Activated T-helper 9 cell treated with anti-CD3 and anti-CD28 coated beads, Interleukin-2, amount 50 U/mL, for 16 hours (primary cell): ENCODE measurements at places on chromosomes 11 and 22.

DNA sequence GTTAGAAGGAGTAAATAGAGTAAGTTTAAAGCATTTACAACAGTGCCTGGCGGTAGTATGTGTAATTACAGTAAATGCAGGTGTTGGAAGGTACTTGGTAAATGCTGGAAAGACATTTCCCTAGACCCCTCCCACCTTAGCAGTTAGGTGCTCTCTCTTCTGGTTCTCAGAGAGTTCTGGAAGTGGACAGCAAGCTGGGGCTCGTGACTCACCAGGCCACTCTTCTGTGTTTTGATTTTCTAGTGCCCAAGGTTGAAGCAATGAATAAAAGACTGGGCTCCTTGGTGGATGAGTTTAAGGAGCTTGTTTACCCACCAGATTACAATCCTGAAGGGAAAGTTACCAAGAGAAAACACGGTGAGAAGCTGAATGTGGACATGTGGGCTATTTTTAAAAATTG, 27.6 kb downstream of the SNU13 start:
- DNase-seq: no peak

DNA sequence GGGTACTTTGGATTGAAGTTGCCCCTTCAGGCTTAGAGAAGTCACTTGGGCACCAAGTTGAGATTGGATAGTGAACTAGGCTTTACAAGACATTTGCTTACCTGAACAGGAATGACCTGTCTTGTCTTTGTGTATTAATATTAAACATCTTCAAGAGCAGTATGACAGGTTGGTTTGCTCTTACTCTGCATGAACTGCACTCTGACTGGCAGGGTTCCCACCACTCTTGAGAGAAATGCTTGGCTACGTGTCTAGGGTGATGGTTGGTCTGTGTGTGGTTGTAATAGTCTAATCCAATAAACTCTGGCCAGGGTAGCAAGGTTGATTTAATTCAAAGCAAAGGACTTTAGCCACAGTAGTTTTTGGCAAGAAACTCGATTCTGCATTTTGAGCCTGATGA, 20.1 kb upstream of the SPTBN2 start:
- no peak for DNase-seq

DNA sequence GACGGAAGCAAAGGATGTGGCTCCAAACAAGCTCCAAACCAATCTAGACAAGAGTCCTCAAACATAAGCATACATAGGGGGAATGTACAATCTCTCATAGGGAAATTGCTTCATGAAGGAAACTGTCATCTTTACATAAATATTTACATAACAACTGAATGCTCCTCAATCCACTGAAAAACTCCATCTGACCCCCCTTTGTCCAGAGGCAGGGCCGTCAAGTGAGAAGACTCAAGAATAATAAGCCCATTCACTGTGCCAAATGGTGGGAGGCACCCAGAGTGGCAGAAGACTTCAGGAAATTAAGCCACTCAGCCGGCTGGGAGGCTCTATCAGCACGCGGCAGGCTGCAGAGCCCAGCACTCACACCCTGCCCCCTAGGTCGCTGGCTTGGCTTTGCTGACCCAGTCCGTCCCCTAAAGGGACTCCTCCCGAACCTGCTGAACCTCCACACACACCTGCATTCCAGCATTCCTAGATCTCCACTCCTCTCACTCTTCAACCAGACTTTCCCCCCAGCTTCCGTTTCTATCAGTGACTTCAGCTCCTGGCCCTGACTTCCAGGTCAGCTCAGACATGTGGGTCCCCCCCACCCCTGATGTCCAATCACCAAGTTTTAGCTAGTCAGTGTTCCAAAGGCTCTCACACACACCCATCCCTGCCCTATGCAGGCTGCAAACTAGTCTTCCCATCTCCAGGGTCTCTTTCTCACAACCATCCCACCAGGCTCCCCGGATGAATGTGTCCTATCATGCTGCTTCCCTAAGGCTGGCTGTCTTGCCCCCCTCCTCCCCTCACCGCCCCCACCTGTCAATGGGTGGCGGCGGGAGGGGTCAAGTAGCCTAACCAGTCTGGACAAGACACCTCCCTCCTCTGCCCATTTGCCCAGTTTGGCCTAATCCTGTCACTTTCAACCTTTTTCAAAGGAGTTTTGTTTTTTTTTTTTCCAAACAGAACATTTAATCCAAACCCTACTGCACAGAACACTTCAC, 11.3 kb downstream of the VPS37C start:
- DNase-seq: no peak

- no peak for DNase-seq
These were observed 16.1 kb downstream of the EIF3F start for GRCh38 chr11:8003187-8003586.

GRCh38 chr22:48496987-48497650, 1330.6 kb downstream of the BRD1 start:
- DNase-seq: no peak

DNA sequence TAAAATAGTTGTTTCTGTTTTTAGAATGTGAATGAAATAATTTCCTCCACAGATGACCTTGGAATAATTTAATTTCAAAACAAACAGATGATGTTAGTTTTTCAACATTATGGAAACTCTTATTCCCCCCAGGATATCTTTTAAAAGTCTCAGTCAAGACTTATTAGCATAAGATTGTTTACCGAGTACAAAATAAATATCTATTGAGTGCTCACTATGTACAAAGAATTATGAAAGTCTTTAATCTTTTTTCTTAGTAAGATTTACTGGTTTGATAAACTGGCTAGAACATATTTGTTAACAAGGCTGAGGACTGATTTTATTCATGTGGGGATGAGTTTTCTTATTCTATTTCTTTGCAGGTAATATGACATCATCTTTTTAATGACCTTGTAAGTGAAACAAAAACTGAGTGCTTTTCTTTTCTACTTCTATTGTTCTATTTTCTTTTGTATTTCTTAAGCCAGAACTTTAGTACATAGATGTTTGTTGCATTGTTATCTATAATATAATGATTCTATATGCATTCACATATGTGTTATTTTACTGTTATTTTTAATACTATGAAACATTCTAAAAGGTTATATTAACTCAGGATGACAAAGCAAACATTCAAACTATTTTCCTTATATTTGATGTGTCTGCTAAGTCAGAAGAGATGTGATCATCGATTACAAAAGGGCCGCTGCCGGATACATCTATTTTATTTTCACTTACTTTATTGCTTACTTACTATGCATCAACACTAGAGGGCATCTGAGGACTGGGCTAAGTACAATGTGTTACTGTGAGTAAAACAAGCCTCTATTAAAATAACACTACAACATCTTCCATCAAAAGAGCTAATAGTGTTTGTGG, 111.0 kb upstream of the ARHGAP42 start:
- no peak for DNase-seq

DNA sequence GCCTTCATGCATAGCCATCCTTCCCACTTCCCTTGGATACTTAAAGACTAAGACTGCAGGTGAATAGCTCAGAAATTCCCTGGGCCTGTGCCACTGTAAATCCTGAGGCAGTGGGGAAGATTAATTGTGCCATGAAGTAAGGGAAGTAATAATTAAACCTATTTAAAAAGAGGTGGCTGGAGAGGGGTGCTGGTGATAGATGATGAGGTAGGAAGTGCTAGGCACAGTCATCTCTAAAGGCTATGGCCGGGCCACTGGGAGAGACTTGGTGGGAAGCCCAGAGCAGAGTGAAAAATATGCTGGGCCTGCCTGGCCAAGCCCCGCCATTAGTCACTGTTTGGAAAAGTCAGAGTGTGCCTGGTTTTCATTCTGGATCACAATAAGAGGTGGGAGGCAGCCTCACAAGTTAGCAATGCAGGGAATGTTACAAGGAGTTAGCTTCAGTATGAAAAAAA, 197.2 kb upstream of the PITPNB start:
- no peak for DNase-seq

DNA sequence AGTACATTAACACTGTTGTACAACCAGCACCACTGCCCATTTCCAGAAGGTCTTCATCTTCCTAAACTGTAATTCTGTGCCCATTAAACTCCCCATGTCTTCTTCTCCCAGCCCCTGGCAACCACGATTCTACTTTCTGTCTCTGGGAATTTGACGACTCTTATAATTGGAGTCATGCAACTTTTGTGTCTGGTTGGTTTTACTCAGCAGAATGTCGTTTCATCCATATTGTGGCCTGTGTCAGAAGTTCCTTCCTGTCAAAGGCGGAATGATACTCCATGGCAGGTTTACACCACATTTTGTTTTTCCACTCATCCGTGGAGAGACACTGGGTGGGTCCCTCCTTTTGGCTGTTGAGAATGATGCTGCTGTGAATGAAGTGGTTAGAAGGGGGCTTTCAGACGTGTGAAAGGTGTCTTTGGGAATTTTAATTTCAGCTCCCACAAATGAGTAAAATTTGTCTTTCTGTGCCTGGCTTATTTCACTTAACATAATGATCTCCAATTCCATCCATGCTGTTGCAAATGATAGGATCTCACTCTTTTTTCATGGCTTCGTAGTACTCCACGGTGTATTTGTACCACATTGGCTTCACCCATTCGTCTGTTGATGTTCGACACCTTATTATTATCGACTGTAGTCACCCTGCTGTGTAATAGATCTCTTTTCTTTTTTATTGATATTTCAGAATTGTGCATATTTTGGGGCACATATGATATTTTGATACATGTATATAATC, 86.1 kb upstream of the SEPTIN5 start:
- no peak for DNase-seq

GRCh38 chr22:39684702-39685281, 114.2 kb downstream of the CACNA1I start:
- DNase-seq: no peak

- no peak for DNase-seq
These were observed 35.8 kb downstream of the C11orf58 start for GRCh38 chr11:16773981-16774935.

DNA sequence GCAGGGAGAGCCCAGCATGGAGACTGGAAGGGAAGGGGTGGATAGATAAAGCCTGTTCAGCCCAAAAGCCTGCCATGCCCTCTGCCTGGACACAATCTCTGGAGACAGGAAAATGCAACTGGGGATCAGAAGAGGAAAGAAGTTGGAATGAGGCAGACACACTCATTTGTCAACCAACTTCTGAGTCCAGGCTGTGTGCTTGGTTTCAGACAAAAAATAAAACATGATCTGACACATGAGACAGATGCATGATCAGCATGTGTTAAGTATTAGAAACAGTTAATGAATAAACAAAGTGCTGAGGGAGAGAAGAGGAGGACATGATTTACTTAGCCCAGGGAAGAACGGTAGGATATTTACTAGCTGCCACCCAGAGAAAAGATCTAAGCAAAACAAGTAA, 839 bp downstream of the LRRN4CL start:
- DNase-seq: no peak

DNA sequence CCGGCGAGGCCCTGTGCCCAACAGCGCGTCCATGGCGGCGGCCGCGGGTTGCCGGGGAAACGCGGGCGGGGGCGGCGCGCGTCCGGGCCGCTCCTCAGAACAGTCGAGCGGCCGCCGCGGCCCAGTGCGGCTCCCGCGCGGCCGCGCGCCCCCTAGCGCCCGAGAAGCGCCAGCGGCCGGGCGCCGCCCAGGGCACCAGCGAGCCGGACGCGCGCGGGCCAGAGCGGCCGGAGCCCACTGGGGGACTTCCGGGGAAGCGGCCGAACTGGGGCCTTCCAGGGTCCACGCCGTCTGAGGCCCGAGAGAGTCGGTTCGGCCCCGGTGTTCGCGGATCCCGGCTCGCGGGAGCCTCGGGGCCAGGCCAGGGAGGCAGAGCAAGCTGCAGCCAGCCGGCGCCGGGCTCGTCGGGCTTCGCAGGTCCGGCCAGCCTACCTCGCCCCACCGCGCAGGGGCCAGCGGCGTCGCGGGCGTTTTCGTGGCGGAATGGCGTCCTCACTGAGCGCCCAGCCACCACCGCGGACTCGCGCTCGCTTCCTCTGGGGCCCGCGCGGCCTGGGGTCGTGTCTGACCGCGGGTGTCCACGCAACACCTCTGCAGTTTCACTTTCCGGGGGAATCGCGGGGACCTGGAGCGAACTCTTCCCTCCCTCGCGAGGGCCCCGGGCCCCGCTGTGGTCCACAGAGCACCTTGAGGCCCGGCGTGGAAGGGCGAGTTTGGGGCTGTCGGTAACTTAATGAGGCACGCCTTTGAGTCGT, at the start of gene DENND6B:
Gene DENND6B (minus strand): TSS at position 57 of the 755 bp plus-strand sequence. CDS start 24 bp downstream, at position 33.
- peak; percentile 61 for DNase-seq

- no peak for DNase-seq
These were observed 88.8 kb downstream of the MRTFA start for GRCh38 chr22:40547729-40548143.

DNA sequence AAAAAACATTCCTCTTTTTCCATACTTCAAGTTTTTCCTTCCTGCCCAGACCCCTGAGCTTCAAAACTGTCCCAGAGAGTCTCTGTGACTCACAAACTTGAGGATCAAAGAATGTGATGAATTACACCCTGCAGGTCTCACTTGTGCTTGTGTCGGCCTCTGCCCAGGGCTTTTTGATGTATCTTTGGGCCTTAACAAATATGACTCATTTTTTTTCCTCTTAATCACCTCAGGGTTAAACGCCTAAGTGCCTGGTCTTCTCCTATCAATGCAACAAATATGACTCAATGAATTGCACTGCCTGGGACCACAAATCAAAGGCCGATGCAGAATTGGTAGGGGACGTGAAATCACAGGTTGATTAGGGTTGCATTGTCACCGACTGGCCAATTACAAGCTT, 267.7 kb downstream of the LARGE1 start:
- DNase-seq: no peak

- no peak for DNase-seq
These were observed 7.5 kb downstream of the UVRAG start for GRCh38 chr11:75822541-75822940.

- no peak for DNase-seq
These were observed 2.3 kb downstream of the DMC1 start for GRCh38 chr22:38567531-38568285.

- DNase-seq: no peak
These were observed 618.0 kb downstream of the BRD1 start for GRCh38 chr22:49209452-49210195.

- DNase-seq: no peak
These were observed 37.4 kb upstream of the TP53I11 start for GRCh38 chr11:44988111-44988510.

DNA sequence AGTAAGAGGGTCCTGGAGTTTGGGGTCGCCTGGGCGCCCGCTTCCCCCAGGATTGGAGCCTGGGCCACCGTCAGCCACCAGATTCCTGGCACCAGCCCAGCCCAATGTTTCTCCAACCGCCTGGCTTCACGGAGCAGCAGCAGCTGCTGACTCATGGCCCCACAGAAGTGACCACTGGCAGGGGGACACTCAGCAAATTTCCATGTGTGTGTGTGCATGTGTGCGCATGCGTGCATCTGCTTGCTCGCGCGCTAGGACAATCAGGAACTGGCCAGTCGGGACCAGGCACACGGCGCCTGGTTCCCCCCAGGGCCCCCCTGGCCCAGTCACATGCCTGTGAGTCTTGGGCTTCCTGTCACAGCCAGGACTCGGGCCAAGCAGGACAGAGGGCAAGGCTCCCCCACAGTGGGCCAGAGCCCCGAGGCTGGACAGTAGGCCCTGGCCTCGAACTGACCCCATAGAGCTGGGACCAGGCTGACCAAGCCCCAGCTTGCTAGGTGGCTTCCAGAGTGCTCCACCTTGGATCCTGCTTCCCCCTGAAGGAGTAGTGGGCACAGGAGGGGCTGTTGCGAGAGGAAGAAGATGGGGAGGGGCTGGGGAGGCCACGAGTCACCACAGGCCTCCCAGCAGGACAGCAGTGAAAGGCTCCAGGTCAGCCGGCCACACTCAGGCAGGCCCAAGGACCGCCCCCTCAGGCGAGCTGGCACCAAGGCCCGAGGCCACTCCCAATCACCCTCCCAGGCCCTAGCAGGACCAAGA, 3.2 kb downstream of the CTSD start:
- no peak for DNase-seq
